Fibroblast of skin of left quadriceps (primary cell): ENCODE measurements at places on chromosomes 12 and 14.

- no peak for DNase-seq
Observed at GRCh38 chr12:90504806-90505205, 450.2 kb downstream of the CCER1 start.

DNA sequence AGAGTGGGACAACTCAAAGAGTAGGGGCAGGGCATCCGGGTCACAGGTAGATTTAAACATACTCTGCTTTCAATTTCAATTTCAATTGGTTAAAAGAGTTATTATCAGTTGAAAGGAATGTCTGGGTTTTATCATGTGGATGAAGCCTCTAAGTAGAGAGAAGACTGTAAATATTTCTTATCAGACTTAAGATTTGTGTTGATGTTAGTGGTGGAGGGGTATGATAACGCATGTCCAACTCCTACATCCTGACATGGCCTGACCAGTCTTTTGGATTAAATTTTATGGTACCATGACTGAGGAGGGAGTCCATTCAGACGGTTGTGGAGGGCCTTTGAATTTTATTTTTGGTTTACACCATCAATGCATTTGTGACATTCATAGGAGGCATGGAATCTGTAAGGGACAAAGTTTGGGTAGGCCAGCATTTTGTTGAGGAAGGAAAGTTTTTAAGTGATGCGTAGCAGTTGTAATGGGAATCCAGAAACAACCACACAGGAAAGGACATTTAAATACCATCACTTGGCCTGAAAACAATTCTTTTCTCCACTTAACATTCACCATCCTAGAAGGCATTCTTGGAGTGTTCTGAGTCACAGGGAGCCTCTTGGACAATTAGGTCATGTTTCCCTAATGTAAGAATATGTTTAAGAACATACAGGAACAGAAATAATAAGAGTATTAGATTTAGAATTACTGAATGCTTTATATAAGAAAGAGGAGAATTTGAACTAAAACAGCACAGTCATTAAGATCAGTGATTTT lies 371.9 kb downstream of the ATP23 start:
- DNase-seq = peak; percentile 62

DNA sequence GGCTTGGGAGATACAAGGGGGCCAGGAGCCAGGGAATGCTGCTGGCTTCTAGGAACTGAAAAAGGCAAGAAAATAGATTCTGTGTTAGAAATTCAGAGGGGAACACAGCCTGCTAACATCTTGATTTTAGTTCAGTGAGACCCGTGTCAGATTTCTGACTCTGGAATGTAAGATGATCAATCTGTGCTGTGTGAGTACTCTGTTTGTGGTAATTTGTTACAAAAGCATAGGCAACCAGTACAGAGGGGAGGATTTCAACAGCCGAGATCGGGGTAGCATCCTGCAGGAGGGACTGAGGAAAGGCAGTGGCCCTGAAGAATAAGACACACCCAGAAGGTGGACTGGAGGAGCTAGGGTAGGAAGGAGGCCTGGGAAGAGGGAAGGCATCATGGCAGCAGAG lies 410.0 kb upstream of the CCDC196 start:
- DNase-seq = no peak

DNA sequence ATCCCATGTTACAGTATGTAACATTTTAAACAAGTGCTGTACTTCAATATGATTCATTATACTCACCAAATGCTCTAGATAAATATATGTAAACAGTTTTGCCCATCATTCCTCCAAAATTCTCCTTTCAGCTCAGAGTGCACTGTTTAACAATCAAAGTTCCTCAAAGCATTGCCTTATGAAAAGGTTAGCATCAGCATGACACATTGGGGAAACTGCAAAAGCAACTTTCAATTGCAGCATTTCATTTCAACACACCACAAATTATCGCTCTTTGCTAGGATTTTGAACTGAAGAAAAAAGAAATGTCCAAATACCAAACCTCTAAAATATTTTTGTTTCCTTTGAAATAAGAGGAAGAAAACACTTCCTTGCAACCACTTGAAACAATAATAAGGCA lies 413.2 kb downstream of the FLRT2 start:
- DNase-seq = no peak
